ENCODE measurements at places on chromosomes 12 and 14.

- DNase-seq = no peak
Observed at GRCh38 chr12:92628476-92628875, 74.3 kb upstream of the PLEKHG7 start.

DNA sequence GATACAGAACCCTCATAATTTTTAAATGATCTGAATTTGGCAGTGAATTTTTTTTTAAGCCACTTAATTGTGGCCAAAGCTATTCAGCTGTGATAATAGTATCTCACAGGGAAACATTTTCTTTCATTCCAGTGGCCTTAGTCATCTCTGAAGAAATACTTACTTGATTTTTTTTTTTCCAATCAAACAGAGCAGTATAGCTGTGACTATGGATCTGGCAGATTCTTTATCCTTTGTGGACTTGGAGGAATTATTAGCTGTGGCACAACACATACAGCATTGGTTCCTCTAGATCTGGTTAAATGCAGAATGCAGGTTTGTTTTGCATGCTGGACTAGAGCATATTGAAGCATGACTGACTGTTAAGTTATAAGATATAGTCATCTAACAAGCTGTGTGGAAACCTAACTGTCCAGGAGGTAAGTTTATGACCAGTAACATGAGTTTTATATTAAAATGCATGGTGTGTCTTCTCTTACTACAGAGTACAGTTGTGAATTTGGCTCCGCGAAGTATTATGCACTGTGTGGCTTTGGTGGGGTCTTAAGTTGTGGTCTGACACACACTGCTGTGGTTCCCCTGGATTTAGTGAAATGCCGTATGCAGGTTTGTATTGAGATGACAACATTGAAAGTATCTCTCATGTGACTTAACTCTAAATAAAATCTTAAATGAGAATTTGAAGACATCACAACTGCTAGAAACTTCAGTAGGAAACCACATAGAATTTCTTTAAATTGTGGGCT lies 1.9 kb downstream of the SLC25A3 start:
- DNase-seq = no peak

- no peak for DNase-seq
Observed at GRCh38 chr14:55699131-55700057, 119.4 kb downstream of the KTN1 start.

- no peak for DNase-seq
Observed at GRCh38 chr12:111249757-111250156, 119.1 kb downstream of the PHETA1 start.

- DNase-seq = no peak
Observed at GRCh38 chr12:112126911-112127310, 1.6 kb downstream of the TRAFD1 start.

GRCh38 chr14:95471016-95471415 lies 45.4 kb downstream of the SYNE3 start:
- no peak for DNase-seq

- no peak for DNase-seq
Observed at GRCh38 chr12:40946612-40947194, 241.4 kb upstream of the PDZRN4 start.

DNA sequence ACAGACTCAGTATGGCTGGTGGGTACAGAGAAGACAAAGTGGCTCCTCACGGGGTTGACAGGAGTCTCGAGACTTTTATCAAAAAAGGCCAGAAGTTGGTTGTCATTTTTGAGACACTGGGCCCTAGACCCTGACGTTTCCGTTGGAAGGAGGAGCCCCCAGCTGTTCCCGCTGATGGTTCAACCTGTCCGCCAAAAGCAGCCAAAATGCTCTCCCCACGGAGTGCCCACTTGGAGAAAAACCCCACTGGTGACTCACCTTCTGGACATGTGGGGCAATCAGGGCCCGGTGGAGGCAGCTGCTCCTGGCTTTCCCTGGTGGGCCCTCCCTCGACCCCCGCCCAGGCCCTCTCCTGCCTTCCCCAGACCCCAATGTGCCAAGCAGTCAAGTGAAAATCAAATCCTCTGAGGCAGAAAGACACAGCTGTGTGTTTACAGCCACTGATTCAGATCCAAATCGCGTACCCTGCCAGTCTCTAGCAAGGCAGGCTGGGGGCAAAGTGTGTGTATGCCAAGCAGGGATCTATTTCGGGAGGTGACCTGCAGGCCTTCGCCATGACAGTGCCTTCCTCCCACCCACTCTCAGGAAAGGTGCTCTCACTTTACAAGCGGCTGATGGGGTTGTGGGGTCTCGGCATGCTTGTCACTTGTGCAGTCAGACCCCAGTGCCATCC lies 347.4 kb downstream of the DPF3 start:
- no peak for DNase-seq

Data from chondrocyte (in vitro differentiated cells).